Renal cortex interstitium (tissue), 15 donors: ENCODE measurements at places on chromosomes 16 and 17. TPM values are rescaled to one million over a fixed set of nuclear protein-coding genes. Genes with fewer than 3 reads are reported as not detected.

The LGALS9B gene
- polyA plus RNA-seq, result not detected

GRCh38 chr17:13055131-13055530 lies 37.3 kb upstream of the ELAC2 start:
- no peak for DNase-seq

GRCh38 chr16:50265260-50265659 lies 1.1 kb upstream of the ADCY7 start:
- DNase-seq, result no peak

- DNase-seq, result no peak
Measured at GRCh38 chr17:77951123-77951522, 7.4 kb upstream of the TNRC6C start.

The MT1F gene
- 77.2 TPM for polyA plus RNA-seq

- no peak for DNase-seq
Measured at GRCh38 chr17:8628609-8629169, 1.8 kb downstream of the MYH10 start.

GRCh38 chr17:39814497-39814896 lies 49.6 kb downstream of the IKZF3 start:
- DNase-seq, result no peak

The PAQR4 gene
- 8.1 TPM for polyA plus RNA-seq

The ASGR2 gene
- 2.1 TPM for polyA plus RNA-seq

- no peak for DNase-seq
Measured at GRCh38 chr17:77423589-77424451, 283.1 kb downstream of the SEC14L1 start.

The TPPP3 gene
- polyA plus RNA-seq, result 52.5 TPM
